ENCODE measurements at places on chromosomes 5 and 9.

- DNase-seq: no peak
These were observed 194.9 kb upstream of the ZNF608 start for GRCh38 chr5:124941051-124942049.

GRCh38 chr9:77402286-77402685, 225.0 kb downstream of the VPS13A start:
- DNase-seq: no peak

DNA sequence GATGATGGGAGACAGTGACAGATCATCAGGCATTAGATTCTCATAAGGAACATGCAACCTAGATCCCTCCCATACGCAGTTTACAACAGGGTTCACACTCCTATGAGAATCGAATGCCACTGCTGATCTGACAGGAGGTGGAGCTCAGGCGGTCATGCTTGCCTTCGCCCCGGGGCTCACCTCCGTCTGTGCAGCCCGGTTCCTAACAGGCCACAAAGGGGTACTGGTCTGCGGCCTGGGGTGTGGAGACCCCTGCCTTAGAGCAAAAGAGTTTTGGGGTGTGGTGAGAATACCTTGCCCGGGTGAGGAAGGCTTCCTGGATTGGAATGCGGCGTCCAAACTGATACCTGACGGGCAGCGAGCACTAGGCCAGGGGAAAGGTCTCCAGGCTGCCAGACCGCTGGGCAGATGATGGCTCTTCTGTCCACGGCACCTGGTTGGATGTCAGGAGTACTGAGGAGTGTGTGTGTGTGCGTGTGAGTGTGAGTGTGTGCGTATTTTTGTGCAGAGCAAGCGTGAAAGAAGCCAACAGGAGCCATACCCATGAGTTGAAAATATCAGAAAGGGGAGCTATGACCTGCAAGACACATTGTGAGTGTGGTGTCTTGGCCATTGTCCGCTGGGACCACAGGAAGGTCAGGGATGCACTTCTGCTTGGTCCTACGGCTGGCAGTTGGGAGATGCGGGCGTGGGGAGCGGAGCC, 55.4 kb downstream of the ACER2 start:
- DNase-seq: no peak

DNA sequence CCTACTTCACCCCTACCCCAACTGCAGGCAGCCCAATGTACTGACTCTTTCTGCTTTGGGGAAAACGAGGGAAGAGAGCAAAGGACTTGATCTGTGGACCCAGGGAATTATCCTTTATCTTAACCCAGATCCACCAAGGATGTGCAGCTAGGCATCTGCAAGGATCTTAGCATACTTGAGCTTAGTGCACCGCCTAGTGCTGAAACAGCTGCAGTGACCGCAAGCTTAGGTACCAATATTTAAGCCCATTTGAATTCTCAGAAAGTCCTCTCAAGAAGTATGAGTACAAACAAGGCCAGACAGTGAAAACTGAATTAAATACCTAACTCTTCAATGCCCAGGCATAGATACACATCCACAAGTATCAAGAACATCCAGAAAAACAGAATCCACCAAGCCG, 576.7 kb upstream of the ADAMTS16 start:
- no peak for DNase-seq

DNA sequence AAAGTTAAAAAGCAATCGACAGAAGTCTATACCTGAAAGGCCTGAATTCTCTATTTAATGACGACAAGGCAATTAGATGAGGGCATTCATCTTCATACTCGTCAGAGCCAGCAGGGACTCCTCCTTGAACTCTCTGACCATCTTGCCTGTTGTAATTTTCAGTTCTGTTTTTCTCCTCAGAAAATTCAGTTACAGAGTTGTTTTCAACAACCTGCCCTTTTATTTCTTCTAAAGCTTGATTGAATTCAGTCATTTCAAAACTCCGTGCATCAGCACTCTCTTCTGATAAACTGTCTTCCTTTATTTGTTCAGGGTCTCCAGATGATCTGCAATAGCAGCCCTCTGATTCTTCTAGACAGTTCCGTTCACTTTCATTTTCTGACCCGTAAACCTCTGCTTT, 15.6 kb downstream of the RIOK2 start:
- no peak for DNase-seq

- no peak for DNase-seq
These were observed 12.6 kb downstream of the ERGIC1 start for GRCh38 chr5:172846677-172847076.

DNA sequence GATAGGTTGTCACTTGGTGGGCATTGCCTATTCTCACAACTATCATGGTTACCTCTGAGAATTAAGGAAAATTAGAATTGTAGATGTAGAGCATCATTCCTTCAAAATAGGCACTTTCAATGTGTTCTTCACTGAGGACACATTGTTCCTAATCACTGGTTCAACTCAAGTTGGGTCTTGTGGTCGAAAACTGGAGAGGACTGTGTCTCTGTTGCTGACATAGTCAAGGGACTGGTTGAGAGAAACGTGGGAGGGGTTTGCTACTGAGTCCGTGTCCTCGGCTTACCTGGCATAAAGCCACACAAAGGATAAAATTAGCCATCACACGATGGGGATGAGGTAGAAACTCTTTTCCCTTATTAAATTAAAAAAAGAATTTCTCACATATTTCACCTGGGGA, 205.9 kb upstream of the CD180 start:
- no peak for DNase-seq
